Activated T-helper 1 cell treated with anti-CD3 and anti-CD28 coated beads, Interleukin-12 subunit alpha, Interleukin-12 subunit beta, Interleukin-2, Interleukin-4 antibody, amounts not matched to agents 30 ng/mL and 10 ng/mL and 1 ng/mL, durations not matched to agents 14 hours and 24 hours and 36 hours (primary cell): ENCODE measurements at places on chromosomes 16 and 17. TPM values are rescaled to one million over a fixed set of nuclear protein-coding genes. Genes with fewer than 3 reads are reported as not detected.

DNA sequence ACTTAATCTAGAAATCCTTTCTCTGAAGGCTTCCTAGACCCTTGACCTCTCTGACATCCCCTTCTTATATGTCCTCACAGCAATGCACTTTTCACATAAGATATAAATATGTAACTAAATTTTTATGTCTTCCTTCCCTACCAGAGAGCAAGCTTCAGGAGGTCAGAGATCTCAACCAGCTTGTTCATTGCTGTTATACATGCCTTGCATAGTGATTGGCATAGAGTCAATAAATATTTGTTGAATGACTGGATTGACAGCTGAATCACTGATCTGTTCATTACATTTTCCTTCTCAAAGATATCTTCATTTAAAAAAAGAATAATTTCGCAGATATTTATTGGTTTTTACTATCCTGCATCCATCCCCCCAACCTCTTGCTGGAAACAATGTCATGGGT lies 29.5 kb downstream of the HYDIN start:
- H3K36me3 ChIP-seq, result no peaks in the 10 kb centered on the region
- no peak overlapping the region for H3K27ac ChIP-seq
- no peak for DNase-seq
- H3K27me3 ChIP-seq, result no peaks in the 10 kb centered on the region

DNA sequence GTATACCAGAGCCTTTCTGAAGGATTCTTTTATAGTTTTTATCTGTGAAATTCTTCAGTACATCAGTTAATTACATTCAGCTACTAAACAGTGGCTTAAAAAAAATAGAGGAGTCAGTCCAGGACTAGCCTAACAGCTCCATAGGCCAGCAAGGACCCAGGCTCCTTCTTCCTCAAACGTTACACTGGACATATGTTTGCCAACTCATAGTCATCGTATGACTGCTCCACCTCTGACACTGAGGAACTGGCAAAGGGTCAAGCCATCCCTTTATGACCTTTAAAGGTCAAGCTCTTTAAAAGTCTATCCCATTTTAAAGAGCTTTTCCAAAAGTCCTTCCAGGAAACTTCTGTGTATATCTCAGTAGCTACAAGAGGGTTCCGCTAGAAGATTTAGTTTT lies 36.6 kb downstream of the PHLPP2 start:
- H3K27ac ChIP-seq, result no peak overlapping the region
- no peak for DNase-seq
- H3K4me1 ChIP-seq, result no peaks in the 10 kb centered on the region

- H3K27me3 ChIP-seq, result no peaks in the 10 kb centered on the region
- DNase-seq, result no peak
- peaks cover 22% of the 10 kb centered on the region for H3K36me3 ChIP-seq
- H3K4me3 ChIP-seq, result peak overlapping the region; percentile 93
- H3K27ac ChIP-seq, result peak overlapping the region; percentile 93
- peaks cover 66% of the 10 kb centered on the region for H3K4me1 ChIP-seq
Measured at GRCh38 chr17:17837966-17838962, 1.5 kb upstream of the SREBF1 start.

- H3K27ac ChIP-seq, result no peak overlapping the region
- H3K4me3 ChIP-seq, result no peak overlapping the region
- H3K36me3 ChIP-seq, result no peaks in the 10 kb centered on the region
- H3K27me3 ChIP-seq, result no peaks in the 10 kb centered on the region
- no peaks in the 10 kb centered on the region for H3K4me1 ChIP-seq
Measured at GRCh38 chr17:50087246-50087911, 7.8 kb upstream of the PDK2 start.

DNA sequence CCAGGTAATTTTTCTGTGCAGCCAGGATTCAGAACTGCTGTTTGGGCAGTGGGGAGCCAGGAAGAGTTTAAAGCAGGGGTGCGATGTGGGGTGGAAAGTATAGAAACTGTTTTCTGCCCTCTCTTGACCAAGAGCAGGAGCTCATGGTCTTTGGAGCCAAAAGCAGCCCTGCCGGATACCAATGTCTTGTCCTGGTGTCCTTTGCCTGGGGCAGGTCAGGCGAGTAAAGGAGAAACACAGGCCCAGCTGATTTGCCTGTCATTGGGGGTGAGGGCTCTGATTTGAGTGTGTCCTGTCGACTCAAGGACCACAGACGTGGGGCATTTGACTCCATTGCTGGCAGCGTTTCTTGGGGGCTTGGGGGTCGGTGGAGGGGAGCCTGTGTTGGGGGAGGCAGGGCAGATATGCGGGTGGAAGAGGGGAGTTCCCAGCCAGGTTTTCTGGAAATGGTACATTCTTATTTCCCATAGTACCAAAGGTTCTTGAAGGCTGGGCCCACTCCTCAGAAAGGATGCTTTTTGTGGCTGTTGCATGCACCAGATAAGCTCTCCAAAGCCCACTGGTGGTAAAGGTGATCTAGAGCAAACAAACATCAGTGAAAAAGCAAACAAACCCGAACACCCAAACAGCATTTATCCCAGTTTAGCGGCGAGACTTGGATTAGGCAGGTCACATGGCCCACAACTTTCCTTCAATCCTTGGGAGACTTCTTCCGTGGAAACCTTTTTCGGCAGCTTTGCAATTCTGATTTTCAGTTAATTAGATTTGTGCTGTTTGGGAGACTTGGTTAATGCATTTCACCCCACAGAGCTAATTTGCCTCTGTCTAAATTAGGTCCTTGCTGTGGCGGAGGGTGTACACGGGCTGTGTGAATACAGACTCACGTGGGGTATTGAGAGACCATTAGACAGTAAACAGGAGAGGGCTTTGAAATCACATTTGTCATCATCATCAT lies 59.0 kb downstream of the MSI2 start:
- H3K27me3 ChIP-seq, result no peaks in the 10 kb centered on the region
- H3K4me3 ChIP-seq, result no peak overlapping the region
- H3K4me1 ChIP-seq, result peaks cover 18% of the 10 kb centered on the region

DNA sequence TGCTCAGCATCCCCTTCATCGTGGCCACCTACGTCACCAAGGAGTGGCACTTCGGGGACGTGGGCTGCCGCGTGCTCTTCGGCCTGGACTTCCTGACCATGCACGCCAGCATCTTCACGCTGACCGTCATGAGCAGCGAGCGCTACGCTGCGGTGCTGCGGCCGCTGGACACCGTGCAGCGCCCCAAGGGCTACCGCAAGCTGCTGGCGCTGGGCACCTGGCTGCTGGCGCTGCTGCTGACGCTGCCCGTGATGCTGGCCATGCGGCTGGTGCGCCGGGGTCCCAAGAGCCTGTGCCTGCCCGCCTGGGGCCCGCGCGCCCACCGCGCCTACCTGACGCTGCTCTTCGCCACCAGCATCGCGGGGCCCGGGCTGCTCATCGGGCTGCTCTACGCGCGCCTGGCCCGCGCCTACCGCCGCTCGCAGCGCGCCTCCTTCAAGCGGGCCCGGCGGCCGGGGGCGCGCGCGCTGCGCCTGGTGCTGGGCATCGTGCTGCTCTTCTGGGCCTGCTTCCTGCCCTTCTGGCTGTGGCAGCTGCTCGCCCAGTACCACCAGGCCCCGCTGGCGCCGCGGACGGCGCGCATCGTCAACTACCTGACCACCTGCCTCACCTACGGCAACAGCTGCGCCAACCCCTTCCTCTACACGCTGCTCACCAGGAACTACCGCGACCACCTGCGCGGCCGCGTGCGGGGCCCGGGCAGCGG lies 3.2 kb downstream of the UTS2R start:
- H3K4me1 ChIP-seq, result peaks cover 20% of the 10 kb centered on the region
- no peak overlapping the region for H3K27ac ChIP-seq
- no peaks in the 10 kb centered on the region for H3K36me3 ChIP-seq
- peaks cover 51% of the 10 kb centered on the region for H3K27me3 ChIP-seq

GRCh38 chr16:61676740-61677139 lies 359.5 kb downstream of the CDH8 start:
- no peak for DNase-seq
- no peak overlapping the region for H3K27ac ChIP-seq
- H3K4me1 ChIP-seq, result no peaks in the 10 kb centered on the region
- no peaks in the 10 kb centered on the region for H3K36me3 ChIP-seq
- H3K27me3 ChIP-seq, result no peaks in the 10 kb centered on the region

GRCh38 chr17:72297326-72298115 lies 176.7 kb downstream of the SOX9 start:
- DNase-seq, result no peak
- peaks cover 2% of the 10 kb centered on the region for H3K27me3 ChIP-seq
- H3K4me1 ChIP-seq, result no peaks in the 10 kb centered on the region

GRCh38 chr16:15482068-15482747 lies 47.8 kb downstream of the BMERB1 start:
- DNase-seq, result no peak
- no peak overlapping the region for H3K4me3 ChIP-seq
- peaks cover 10% of the 10 kb centered on the region for H3K36me3 ChIP-seq
- H3K27ac ChIP-seq, result peak overlapping the region; percentile 82
- H3K27me3 ChIP-seq, result no peaks in the 10 kb centered on the region

- H3K4me3 ChIP-seq, result peak overlapping the region; percentile 31
- no peaks in the 10 kb centered on the region for H3K27me3 ChIP-seq
- peak overlapping the region; percentile 84 for H3K27ac ChIP-seq
- DNase-seq, result no peak
- H3K36me3 ChIP-seq, result peaks cover 51% of the 10 kb centered on the region
- peaks cover 39% of the 10 kb centered on the region for H3K4me1 ChIP-seq
Measured at GRCh38 chr16:58177353-58177710, 20.6 kb downstream of the CSNK2A2 start.

The RHBDL1 gene
- total RNA-seq, result 0.71 and 1.1 TPM in 2 replicates

DNA sequence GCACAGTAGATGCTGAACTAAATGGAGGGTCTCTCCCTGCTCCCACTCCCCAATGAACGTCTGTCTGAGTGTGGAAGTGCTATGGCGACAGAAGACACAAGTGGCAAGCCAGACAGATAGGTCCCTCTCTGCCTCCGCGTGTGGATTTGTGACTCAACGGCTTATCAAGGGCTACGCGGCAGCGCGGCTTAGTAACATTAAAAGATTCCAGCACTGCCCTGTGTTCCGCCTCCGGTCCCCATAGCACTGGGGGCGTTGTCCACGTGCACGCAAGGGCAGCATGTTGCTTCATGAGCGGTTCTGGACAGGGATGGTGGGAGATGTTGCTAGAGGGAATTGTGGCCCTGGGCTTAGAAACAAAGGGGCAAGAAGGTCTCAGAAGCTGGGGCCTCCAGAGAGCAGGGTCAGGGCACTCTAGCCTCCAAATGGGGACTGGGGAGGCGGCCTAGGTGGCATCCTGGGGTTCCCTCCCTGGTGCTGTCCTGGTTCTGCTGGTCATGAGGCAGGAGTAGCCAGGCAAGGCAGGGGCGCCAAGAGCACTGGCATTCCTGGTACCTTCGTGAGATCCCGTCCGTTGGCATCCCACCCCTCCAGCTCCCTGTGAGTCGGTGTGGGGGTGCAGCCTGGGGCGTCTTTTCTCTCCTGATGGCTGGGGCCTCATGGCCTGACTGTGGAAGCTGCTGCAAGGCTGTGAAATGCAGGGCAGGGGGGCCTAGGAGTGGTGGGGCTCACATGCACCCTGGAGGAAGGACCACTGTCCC lies 9.1 kb downstream of the CRHR1 start:
- no peak for DNase-seq
- H3K4me3 ChIP-seq, result no peak overlapping the region
- H3K27ac ChIP-seq, result no peak overlapping the region

- peaks cover 14% of the 10 kb centered on the region for H3K4me1 ChIP-seq
- H3K36me3 ChIP-seq, result peaks cover 4% of the 10 kb centered on the region
- no peak overlapping the region for H3K27ac ChIP-seq
Measured at GRCh38 chr17:82231562-82232321, 2.9 kb downstream of the SLC16A3 start.

The CDH1 gene
- 0.64 and 2.2 TPM in 2 replicates for total RNA-seq

The PRSS33 gene
- 0.10 TPM in 1 of 2 replicates, not detected in the other for total RNA-seq

The LGALS9 gene
- total RNA-seq, result 38.4 and 39.7 TPM in 2 replicates

DNA sequence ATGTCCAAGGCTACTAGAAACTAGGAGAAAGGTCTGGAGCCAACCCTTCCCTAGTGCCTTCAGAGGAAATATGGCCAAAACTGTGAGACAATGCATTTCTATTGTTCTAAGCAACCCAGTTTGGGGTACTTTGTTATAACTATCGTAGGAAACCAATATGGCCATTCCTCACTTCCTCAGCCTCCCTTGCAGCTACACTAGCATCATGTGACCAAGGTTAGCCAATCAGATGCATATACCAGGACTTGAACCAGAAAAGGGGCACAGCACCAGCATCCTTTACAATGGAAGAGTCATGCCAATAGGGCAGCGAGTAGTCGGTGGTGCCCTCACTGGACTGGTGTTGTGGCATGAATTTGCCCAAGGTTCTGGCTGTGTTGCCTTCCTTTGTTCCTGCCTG lies 464.0 kb downstream of the TMEM114 start:
- no peaks in the 10 kb centered on the region for H3K4me1 ChIP-seq
- no peak overlapping the region for H3K4me3 ChIP-seq
- DNase-seq, result no peak
- H3K27ac ChIP-seq, result no peak overlapping the region
- H3K27me3 ChIP-seq, result no peaks in the 10 kb centered on the region

- no peak for DNase-seq
- H3K4me3 ChIP-seq, result no peak overlapping the region
- no peaks in the 10 kb centered on the region for H3K4me1 ChIP-seq
- no peak overlapping the region for H3K27ac ChIP-seq
Measured at GRCh38 chr17:39008633-39009032, 41.4 kb upstream of the FBXO47 start.

The KRT27 gene
- not detected in 2 replicates for total RNA-seq

- peaks cover 7% of the 10 kb centered on the region for H3K4me1 ChIP-seq
- no peak overlapping the region for H3K27ac ChIP-seq
- no peak overlapping the region for H3K4me3 ChIP-seq
- H3K27me3 ChIP-seq, result peaks cover 43% of the 10 kb centered on the region
- no peaks in the 10 kb centered on the region for H3K36me3 ChIP-seq
Measured at GRCh38 chr16:82182266-82183003, 12.4 kb upstream of the MPHOSPH6 start.

DNA sequence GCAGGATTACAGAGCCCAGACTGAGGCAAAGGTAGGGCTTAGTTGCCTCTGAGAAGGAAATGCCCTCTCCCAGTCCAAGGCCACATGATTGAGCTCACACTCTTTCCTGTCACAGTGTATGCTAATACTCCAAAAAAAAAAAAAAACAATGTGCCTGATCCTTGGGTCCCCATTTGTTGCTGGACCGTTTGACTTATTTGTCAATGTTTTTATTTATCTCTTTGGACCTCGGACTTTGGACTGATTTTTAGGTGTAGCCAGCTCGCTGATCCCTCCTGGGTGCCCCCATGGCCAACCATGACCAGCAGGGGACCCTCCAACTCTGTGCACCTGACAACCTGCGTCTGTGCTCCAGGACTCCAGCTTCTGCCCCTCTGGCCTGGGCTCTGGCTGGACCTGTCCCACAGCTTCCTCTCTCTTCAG lies 622 bp upstream of the CCL16 start:
- H3K27me3 ChIP-seq, result peaks cover 14% of the 10 kb centered on the region
- no peaks in the 10 kb centered on the region for H3K4me1 ChIP-seq
- no peak overlapping the region for H3K4me3 ChIP-seq
- no peak for DNase-seq
- H3K36me3 ChIP-seq, result no peaks in the 10 kb centered on the region
